Activated CD4-positive, alpha-beta T cell treated with anti-CD3 and anti-CD28 coated beads, Interleukin-2, Interleukin-6, amounts not matched to agents 100 ng/mL and 50 ng/mL, durations not matched to agents 16 hours and 8 hours (primary cell): ENCODE measurements at places on chromosomes 1 and 21.
A peak's percentile ranks its signal among the peaks of the same experiment; 100 is the strongest.

- no peak for DNase-seq
Observed at GRCh38 chr1:89147678-89148658, 22.1 kb upstream of the GBP2 start.

GRCh38 chr1:202248861-202249260, 55.3 kb downstream of the LGR6 start:
- DNase-seq: no peak

GRCh38 chr1:33298623-33299277, 22.1 kb downstream of the A3GALT2 start:
- peak; percentile 74 for DNase-seq

GRCh38 chr1:153568367-153569099, 2.9 kb upstream of the S100A2 start:
- peak; percentile 91 for DNase-seq

GRCh38 chr1:16258591-16259135, 21.7 kb upstream of the CPLANE2 start:
- no peak for DNase-seq
